ENCODE measurements at places on chromosomes 11 and 22.

- DNase-seq, result peak; percentile 51
Measured at GRCh38 chr22:21823740-21824444, 43.6 kb downstream of the MAPK1 start.

DNA sequence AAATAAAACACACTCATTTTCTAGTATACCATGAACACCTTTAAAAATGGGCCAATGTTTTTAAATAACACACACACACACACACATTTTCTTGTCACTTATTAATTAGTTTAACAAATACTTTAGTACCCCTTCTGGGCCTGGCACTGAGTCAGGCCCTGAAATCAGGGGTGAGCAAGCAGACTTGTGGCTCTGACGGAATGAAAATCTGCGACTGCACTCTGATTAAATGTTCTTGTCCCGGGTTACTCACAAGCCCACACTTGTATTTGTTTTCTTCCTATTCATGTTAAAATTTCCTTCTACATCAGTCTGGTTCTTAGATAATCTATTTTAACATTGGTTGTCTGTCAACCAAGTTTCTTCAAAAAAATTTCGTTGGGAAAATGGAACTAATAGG lies 43.0 kb upstream of the PDGFD start:
- DNase-seq, result no peak

DNA sequence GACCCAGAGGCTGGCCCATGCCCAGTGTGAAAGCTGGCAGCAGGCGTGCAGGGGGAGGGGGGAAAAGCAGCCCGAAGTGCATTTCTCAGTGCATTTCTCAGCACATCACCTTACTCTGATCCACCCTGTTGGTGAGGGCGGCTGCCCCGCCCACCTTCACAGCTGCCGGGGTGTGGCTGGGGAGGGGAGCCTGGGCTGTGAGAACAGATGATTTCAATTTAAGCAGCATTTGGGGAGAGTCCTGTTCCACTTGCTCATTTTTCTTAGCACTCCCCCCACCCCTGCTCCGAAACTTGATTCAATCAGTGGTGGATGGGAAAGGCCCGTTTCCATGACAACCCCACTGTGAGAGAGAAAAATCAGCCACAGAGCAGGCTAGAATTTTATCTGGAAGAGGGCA lies 84.8 kb downstream of the SNX19 start:
- DNase-seq, result no peak

DNA sequence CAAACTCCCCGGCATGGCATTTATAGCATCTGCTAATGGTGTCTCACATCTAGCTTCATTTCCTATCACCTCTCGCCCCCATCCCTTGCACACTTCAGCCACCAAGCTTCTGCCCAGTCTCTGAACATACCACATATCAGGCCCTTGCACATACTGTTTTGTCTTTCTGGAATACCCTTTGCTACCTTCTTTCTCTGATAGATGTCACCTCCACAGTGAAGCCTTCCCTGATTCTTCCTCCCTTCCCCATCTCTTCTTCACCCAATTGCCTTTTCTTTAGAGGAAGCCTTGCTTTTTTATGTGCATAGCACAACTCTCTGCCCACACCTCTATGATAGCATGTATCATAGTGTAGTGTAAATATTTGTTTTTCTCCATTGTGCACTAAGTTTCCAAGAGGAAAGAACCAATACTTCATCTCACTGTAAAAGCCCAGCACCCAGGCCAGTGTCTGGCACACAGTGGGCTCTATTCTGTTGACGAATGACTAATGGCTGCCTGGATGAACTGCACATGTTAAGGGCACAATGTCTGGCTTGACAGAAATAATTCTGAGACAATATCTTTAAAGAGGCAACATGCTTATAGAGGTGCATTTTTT lies 27.8 kb downstream of the P4HA3 start:
- DNase-seq, result no peak

- DNase-seq, result no peak
Measured at GRCh38 chr11:79397252-79397651, 43.6 kb downstream of the TENM4 start.

GRCh38 chr11:56103210-56103737 lies at the start of gene OR8H2:
TSS of gene OR8H2 (plus strand) at chr11:56103687. CDS start at chr11:56105043, 1,356 bp downstream.
- no peak for DNase-seq

GRCh38 chr11:120243221-120243620 lies 3.3 kb downstream of the POU2F3 start:
- DNase-seq, result no peak

DNA sequence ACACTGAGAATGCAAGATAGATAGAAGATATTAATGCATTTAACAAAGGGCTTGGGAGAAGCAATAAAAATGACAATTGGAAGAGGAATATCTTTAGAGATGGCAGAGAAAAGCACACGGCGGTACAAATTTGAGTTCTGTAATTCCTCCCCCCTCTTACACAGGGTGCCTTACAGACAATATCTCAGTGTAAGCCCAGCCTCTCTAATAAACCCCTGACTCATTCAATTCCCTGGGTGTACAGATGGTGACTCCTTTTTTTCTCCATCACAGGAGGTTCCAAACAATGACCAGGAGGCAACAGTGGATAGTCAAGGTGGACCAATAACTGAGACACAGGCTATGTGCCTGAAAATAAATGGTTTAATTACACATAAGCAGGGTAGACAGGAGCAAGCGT lies 598.6 kb downstream of the OPCML start:
- no peak for DNase-seq

DNA sequence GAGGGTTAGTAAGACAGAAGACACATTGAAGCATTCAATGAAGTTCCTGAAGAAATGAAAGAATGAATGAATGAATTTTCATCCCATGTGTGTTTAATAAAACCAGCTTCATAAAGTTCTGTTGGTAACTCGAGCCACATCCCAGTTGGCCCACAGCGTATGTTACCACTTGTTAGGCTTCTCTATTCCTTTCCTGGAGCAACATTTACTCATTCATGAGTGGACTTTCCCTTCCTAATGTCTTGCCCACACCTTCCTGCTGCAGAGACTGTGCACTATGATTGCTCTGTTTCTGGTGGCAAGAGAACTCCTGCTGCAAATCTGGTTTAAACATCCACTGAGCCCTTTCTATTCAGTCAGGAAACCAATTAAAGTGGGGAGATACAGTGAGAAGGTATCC lies 7.0 kb downstream of the OR52R1 start:
- DNase-seq, result no peak

DNA sequence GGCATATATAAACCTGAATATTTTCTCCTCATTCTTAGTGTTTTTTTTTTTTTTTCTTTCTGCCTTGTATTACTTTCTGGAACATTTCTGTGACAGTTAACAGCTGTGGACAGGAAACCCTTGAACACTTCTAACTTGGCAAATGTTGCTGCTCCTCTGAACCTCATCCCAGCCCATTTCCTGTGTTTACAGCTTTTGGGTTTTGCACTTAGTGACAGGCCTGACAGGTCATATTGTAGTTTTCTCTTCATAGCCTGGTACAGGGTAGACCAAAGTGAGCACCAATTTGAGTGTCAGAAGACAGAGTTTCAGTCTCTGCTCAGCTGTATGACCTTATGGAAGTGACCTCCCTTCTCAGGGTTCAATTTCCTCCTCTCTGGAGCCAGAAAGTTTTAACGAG lies 91.6 kb downstream of the STIM1 start:
- no peak for DNase-seq

- DNase-seq, result peak; percentile 43
Measured at GRCh38 chr11:22807855-22808570, 21.6 kb downstream of the SVIP start.

DNA sequence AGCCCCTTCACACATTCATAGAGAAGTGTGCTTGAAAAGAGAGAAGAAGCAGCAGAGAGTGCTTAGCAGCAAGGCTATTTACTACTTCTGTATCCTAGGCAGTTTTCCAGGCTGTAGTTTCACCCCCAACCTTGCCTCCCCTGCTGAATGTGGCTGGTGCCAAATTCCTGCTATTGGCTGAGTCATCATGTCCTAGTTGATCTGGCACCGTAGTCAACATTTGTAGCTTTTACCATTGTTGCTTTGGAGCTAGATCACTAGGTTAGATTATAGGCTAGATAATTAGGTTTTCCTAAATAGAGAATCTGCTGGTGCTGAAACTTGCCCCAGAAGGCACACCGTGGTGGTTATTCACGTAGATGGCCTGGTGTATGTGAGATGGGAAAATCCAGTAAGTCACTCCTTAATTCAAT lies 32.7 kb downstream of the ARHGAP42 start:
- DNase-seq, result no peak

DNA sequence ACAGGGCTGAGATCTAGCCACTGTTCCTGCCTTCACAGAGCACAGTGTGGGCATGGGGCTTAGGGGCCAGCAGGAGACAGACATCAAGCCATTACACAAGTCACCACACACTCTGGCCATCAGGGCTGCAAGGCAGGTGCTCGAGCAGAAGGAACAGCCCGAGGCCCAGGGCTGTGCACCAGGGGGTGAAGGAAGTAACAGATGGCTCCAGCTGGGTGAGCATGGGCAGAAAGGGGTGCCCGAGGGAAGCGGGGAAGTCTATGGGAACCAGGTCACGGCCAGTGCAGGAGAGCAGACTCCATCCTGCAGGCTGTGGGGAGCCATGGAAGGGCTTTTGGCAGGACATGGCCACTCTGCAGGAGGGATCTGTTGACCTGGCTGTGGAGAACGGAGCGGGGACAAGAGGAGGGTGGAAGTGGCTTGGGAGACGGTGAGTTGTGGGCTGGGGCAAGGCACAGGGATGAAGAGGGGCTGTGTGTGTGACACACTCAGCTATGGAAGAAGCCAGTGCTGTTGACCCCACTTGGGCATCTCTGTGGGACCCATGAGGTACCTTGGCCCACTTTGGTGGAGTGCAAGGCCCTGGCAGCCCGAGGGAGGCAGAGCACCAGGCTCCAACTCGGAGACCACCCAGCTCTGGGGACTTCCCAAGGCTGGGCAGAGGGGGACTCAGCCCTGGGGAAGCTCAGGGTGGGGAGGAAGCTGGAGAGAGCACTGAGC lies 3.6 kb downstream of the C11orf68 start:
- no peak for DNase-seq

- peak; percentile 89 for DNase-seq
Measured at GRCh38 chr22:29701155-29701999, 18.4 kb upstream of the CABP7 start.

GRCh38 chr22:50206599-50206998 lies 5.8 kb downstream of the SELENOO start:
- DNase-seq, result peak; percentile 30
